ENCODE measurements at places on chromosomes 5 and 9. TPM values are rescaled to one million over a fixed set of nuclear protein-coding genes. Genes with fewer than 3 reads are reported as not detected.

The HMMR gene
- 17.7 TPM for total RNA-seq

The THBS4 gene
- total RNA-seq, result 789 TPM

The PCDHB3 gene
- 3.7 TPM for total RNA-seq

The SOHLH1 gene
- not detected for total RNA-seq

The LCN15 gene
- not detected for total RNA-seq

The SPATA24 gene
- total RNA-seq, result 10.2 TPM

The UBAP1 gene
- total RNA-seq, result 33.8 TPM

The IL5 gene
- total RNA-seq, result not detected

The FBN2 gene
- total RNA-seq, result 215 TPM

The SLC1A1 gene
- 1.5 TPM for total RNA-seq

The LECT2 gene
- total RNA-seq, result not detected

The TMOD1 gene
- 103 TPM for total RNA-seq

The PRDM9 gene
- not detected for total RNA-seq

The AGXT2 gene
- total RNA-seq, result not detected

The C7 gene
- total RNA-seq, result 2.2 TPM

The GABRA1 gene
- not detected for total RNA-seq

The CDC20B gene
- total RNA-seq, result not detected

The CLK4 gene
- total RNA-seq, result 45.3 TPM

The IFNW1 gene
- total RNA-seq, result not detected

The FBLL1 gene
- 6.9 TPM for total RNA-seq

The BTNL3 gene
- not detected for total RNA-seq

The SMIM32 gene
- not detected for total RNA-seq

The HTR1A gene
- total RNA-seq, result not detected

The CA9 gene
- 0.82 TPM for total RNA-seq

The LCP2 gene
- total RNA-seq, result 11.6 TPM

The PLPP6 gene
- 5.5 TPM for total RNA-seq

The SLC24A2 gene
- total RNA-seq, result 1.9 TPM

The PCDHB16 gene
- 4.1 TPM for total RNA-seq

The LCN6 gene
- total RNA-seq, result not detected

The ECM2 gene
- total RNA-seq, result 27.5 TPM

The ANKRD20A1 gene
- total RNA-seq, result not detected

The EMB gene
- 7.9 TPM for total RNA-seq

The DNLZ gene
- total RNA-seq, result 9.2 TPM

The OTP gene
- total RNA-seq, result not detected

The SLC45A2 gene
- total RNA-seq, result not detected

The SMIM27 gene
- total RNA-seq, result 3.4 TPM

The FOXD4L6 gene
- total RNA-seq, result not detected

The CDC37L1 gene
- 61.9 TPM for total RNA-seq

The EIF4E1B gene
- not detected for total RNA-seq

The RAB24 gene
- total RNA-seq, result 25.4 TPM

The GALNT12 gene
- 6.2 TPM for total RNA-seq

The PTGDS gene
- total RNA-seq, result 10.2 TPM

The MLANA gene
- total RNA-seq, result not detected

The PCSK1 gene
- total RNA-seq, result not detected

The PCA3 gene
- total RNA-seq, result 0.62 TPM

The SPATA9 gene
- not detected for total RNA-seq

The HDHD3 gene
- 13.0 TPM for total RNA-seq

The WNK2 gene
- 31.2 TPM for total RNA-seq

The MBLAC2 gene
- 5.7 TPM for total RNA-seq

The MLLT3 gene
- 37.3 TPM for total RNA-seq

Measured in tongue (tissue), 3 donors.